Muscle of leg (tissue), 16 donors: ENCODE measurements at places on chromosomes 6 and 20. TPM values are rescaled to one million over a fixed set of nuclear protein-coding genes. Genes with fewer than 3 reads are reported as not detected.

The MAK gene
- 0.25 TPM for polyA plus RNA-seq

The ENPP5 gene
- 4.0 TPM for polyA plus RNA-seq

The OOEP gene
- not detected for polyA plus RNA-seq

- no peak for DNase-seq
Measured at GRCh38 chr6:134830194-134830593, 119.7 kb downstream of the ALDH8A1 start.

GRCh38 chr6:129696028-129696418, 14.0 kb downstream of the ARHGAP18 start:
- DNase-seq: no peak

DNA sequence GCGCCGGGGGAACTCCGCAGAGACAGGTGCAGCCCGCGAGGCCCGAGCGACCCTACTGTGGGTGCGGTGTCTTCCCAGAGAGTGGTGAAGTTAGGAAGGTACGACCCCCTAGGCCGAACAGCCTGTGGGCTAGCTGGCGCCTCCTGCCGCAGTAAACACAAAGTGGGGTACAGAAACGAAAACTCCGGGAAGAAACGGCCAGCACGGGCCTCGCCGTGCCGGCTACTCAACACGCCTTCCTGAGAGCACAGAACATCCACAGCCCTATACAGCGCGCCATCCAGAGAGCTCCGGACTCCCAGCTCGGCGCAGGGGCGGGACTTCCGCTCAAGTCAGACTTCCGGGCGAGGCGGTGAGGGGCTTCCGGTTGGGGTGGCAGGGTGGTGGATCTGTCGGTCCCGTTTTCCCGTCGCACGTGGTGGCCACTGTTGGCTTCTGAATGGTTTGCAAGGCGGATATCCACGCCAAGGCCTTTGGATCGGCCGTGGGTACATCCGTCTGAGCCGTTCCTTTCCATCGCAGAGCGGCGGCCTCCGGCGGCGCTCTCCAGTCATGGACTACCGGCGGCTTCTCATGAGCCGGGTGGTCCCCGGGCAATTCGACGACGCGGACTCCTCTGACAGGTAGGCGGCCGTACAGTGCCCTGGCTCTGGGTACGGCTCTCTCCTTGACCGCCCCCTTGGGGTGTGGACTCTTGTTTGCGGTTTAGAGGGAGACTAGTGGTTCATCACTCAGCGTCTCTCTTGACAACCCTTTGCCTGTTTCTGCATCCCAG, at the start of the genes CAGE1 and RIOK1:
Gene CAGE1, minus strand, starts transcription at position 292 of the 775 bp plus-strand sequence. CDS start 2,569 bp downstream, outside the sequence.
Gene RIOK1, plus strand, starts transcription at position 358 of the 775 bp plus-strand sequence. Its CDS starts 195 bp downstream, at position 553.
- peak; percentile 97 for DNase-seq

- DNase-seq: no peak
Measured at GRCh38 chr6:33668328-33668727, 43.2 kb downstream of the UQCC2 start.

DNA sequence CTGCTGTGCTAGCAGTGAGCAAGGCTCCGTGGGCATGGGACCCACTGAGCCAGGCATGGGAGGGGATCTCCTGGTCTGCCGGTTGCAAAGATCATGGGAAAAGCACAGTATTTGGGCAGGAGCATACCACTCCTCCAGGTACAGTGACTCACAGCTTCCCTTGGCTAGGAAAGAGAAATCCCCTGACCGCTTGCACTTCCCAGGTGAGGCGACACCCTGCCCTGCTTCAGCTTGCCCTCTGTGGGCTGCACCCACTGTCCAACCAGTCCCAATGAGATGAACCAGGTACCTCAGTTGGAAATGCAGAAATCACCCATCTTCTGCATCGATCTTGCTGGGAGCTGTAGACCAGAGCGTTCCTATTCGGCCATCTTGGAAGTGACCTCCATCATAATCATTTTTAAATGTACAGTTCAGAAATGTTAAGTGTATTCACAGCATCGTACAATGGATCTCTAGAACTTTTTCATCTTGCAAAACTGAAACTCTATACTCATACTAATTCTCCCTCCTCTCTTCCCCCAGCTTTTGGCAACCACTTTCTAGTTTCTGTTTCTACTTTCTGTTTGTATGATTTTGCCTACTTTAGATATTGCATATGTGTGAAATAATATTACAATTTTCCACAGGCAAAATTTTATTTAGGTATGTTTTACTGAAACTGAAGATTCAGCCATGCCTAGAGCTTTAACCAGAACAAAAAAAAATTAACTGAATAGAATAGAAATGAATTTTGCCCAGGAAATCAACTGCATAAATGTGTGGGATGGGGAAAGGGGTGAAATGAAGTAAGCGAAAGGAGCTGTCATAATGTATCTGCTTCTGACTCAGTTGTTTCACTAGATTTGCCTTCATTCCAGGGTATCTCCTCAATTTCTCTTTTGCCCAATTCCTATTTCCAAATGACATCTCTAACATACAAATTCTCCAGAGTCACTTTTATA, 100.0 kb downstream of the RWDD2A start:
- DNase-seq: no peak
